ENCODE measurements at places on chromosomes 4 and X.
A peak's percentile ranks its signal among the peaks of the same experiment; 100 is the strongest.

DNA sequence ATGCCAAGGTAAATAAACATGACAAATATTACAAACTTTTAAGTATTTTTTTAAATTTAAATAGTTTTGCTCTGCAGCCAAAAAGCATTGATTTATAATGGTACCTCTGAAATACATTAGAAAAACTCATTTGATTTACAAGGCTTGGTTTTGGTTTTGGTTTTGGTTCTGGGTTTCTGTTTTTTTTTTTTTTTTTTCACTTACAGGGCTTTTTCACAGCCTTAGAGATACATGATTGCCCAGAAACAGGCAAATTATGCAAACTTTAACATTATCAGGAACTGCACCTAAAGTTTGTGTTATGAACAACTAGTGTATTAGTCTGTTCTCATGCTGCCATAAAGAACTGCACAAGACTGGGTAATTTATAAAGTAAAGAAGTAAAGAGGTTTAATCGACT lies 196.4 kb upstream of the DDX53 start:
- no peak for DNase-seq

GRCh38 chr4:26687728-26688127 lies 103.8 kb downstream of the TBC1D19 start:
- DNase-seq: no peak

GRCh38 chrX:153924149-153924861 lies 1.8 kb downstream of the ARHGAP4 start:
- peak; percentile 36 for DNase-seq

DNA sequence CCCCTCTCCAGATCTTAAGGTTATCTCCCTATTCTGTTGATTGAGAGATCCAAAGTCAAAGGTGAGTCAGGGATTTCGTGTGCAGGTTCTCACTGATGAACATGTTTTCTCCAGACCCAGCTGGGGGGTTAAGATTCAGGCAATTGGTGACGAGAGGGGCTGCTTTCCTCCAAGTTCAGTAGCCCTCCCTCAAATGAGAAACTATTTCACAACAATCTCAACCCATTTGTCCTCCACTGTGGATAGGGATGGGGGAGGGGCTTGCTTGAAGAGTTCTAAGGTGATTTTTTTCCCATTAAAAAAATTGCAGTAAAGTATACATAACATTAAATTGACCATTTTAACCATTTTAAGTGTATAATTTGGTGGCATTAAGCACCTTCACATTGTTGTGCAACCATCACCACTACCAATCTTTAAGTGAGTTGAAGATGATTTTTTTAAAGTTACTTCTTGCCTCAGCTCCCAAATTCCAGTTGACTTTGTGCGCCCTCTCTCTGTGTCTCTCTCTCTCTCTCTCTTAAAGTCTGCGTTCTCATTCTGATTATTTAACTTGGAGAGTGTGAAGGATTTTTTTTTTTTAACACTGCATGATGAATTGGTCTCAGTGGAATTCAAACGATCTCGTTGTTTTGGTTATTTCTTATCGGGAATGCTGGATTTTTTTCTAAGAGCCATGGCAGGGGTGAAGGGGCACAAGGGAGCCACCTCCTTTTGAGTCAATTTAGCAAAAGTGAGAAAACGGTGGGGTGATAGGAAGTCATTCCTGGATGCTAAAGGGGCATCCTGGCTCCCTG lies 175.9 kb downstream of the SHROOM3 start:
- DNase-seq: no peak

DNA sequence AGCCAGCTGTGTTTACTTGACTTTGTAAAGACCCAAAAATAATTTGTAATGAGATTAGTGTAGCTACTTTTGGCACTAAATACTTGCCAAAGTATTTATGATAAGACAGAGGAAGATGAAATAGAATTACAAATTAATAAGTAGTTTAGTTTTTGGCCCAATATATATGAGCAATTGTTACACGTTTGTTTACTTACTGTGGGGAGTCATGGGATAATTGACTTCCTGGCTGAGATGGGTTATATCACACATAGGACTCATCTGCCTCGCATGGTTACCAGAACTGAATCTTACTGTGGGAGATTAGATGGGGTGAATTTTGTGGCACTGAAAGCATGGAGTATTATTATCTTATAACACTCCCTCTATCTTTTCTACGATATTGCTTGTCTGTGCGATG lies 66.6 kb downstream of the INTS12 start:
- DNase-seq: no peak

GRCh38 chr4:53713296-53713695 lies 122.0 kb upstream of the LNX1 start:
- DNase-seq: no peak

- peak; percentile 45 for DNase-seq
Measured at GRCh38 chrX:134484039-134484438, 24.1 kb downstream of the HPRT1 start.

- no peak for DNase-seq
Measured at GRCh38 chr4:125522992-125523391, 208.2 kb downstream of the FAT4 start.

GRCh38 chrX:132786217-132786616 lies 172.2 kb downstream of the HS6ST2 start:
- no peak for DNase-seq

DNA sequence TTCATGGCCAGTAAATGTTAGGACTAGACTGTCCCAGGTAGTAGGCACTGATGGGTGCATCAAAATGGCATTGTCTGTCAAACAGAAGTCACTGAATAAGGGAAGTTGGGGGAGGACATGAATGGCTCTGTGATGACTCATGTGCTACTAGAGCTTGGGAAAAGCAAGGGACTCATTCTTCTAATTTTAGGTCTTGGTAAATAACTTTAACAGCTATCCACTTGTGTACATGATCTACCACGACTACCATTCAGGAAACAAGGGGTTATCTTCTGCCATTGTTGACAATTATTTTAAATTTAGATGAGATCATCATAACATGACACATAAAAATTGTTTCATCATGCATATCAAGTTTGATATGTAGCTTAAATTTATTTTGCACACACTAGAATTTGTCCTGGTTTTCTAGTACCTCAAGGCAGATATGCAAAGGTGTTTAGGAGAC lies 6.3 kb downstream of the AREG start:
- DNase-seq: no peak

DNA sequence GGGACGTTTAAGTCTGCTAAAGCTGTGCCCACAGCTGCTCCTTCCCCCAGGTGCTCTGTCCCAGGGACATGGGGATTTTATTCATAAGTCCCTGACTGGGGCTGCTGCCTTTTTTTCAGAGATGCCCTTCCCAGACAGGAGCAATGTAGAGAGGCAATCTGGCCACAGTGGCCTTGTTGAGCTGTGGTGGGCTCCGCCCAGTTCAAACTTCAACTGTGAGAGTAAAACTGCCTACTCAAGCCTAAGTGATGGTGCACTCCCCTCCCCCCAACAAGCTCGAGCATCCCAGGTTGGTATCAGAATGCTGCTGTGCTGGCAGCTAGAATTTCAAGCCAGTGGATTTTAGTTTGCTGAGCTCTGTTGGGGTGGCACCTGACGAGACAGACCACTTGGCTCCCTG lies 1371.4 kb downstream of the ADGRL3 start:
- DNase-seq: no peak

- DNase-seq: no peak
Measured at GRCh38 chrX:118751950-118752783, 24.8 kb downstream of the IL13RA1 start.

DNA sequence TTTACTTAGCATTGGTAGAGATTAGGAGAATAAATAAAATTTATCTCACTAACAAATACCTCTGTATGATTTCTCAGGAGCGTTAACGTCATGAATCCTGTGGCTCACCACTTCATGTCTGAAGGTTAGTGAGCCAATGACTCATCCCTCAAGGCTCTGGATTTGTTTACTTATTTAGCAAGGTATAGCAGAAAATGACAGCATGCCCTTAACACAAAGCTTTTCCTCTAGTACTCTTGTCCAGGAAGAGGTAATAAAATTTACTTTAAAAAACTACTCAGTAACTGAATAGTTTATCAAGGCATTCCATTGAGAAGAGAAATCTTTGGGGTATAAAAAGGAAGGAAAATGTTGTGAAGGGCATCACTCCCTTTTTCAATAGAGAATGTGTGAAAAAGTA lies 823.8 kb downstream of the CCSER1 start:
- DNase-seq: no peak

DNA sequence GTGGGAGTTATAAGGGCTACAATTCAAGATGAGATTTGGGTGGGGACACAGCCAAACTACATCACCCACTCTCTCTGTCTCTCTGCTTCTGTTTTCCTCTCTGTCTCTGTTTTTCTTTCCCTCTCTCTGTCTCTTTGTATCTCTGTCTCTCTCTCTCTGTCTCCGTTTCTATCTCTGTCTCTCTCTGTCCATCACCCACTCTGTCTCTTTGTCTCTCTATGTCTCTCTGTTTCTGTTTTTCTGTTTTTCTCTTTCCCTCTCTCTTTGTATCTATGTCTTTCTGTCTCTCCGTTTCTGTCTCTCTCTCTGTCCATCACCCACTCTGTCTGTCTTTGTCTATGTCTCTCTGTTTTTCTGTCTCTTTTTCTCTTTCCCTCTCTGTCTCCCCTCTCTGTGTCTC lies 25.3 kb downstream of the IL3RA start:
- DNase-seq: no peak

DNA sequence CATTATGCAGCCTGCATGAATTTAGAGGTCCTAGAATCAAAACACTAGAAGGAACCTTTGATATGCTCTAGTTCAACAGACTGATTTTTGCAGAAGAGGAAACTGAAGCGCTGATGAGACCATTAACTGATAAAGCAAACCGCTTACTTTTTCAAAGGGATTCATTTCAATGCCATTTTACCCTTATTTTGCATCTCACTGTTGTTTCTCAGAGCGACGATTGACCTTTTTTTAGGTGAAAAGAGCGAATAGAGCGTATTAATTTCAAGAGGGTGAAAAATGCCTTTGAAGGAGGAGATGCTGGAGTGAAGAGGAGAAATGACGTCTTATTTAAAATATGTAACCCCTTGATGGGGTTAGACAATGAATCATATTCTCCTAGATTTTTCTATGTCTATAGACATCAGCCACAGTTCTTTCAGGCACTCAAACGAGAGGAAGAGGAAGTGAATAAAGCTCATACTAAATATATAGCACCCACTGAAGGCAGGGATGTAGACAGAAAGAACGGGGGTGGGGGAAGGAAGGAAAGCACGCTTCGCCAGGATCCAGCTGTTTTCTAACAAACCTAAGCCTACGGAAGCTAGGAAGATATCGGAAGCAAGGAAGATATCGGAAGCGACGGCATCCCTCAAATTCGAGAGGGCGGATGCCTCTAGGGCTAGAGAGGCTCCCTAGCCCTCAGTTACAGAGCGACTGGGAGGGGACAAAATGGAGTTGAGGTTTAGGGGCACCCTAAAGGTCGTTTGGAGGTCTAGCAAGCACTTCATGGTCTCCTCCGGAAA lies 848 bp downstream of the ACSL4 start:
- DNase-seq: peak; percentile 33

GRCh38 chr4:78056265-78057129 lies 626 bp upstream of the FRAS1 start:
- DNase-seq: no peak

GRCh38 chr4:6123976-6124375 lies 76.4 kb downstream of the JAKMIP1 start:
- DNase-seq: no peak

- no peak for DNase-seq
Measured at GRCh38 chrX:104254442-104255115, at the start of gene ESX1. Gene ESX1, minus strand, starts transcription at chrX:104254933. Its CDS starts 84 bp downstream, at chrX:104254849.

DNA sequence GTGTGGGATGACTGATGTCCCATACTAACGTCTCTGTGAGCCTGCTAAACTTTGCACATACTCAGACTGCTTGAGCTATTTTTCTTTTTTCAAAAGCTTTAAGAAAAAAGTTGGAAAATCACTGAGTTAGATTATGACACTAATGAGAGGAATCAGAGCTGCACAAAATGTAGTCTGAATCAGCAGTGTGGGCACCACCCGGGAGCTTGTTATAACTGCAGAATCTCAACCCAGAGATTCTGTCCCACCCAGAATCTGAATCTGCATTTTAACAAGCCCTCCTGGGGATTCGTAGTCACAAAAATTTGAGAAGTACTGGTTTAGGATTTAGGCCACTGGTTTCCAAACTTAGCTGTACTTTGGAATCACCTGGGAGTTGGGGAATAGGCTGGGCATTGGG lies 102.1 kb upstream of the MID1IP1 start:
- no peak for DNase-seq

DNA sequence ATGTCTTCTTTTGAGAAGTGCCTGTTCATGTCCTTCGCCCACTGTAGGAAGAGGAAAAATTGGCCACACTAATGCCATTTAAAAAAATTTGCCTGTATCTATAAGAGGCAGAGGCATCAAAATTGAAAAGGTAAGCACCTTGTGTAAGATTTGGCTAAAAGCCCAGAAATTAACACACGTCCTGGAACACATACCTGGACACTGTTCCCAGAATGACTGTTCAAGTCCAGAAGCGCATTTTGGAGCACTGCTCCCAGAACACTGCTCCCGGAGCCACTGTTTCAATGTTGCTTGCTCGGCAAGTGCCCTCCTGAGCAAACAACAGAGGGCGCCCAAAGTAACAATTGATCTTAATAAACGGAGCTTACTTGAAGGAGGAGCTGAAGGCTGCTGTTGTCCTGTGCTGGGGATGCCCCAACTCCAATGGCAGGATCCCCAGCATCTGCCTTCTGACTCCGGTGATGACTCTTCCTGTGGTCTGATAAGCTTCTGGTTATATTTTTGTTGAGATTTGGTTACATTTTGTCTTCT lies 1958.6 kb downstream of the C4orf33 start:
- no peak for DNase-seq

DNA sequence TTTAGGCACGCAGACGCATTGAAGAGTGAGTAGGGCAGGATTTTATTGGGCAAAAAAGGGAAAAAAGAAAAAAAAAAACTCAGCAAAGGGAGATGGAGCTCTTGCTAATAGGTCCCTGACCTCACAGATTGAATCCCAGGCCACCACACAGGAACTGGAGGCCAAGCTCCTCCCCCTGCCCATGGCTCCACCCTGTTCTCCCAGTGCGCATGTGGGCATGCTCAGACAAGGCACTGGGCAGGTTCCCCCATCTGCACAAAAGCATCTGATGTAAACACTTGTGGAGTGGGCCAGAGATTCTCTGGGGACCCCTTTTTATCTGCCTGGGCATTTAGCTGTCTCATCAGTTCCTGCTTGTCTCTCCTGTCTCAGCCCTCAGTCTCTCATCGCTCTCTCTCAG lies 9.5 kb downstream of the FRMD7 start:
- no peak for DNase-seq

GRCh38 chr4:118942465-118942864 lies 53.8 kb downstream of the SYNPO2 start:
- no peak for DNase-seq

- peak; percentile 39 for DNase-seq
Measured at GRCh38 chr4:169566021-169566818, 46.2 kb downstream of the NEK1 start.

GRCh38 chr4:145709843-145710242 lies 29.9 kb downstream of the C4orf51 start:
- no peak for DNase-seq

GRCh38 chr4:189176002-189176401 lies 764.7 kb upstream of the FRG1 start:
- no peak for DNase-seq

GRCh38 chr4:185755451-185755850 lies 56.5 kb downstream of the SORBS2 start:
- no peak for DNase-seq

DNA sequence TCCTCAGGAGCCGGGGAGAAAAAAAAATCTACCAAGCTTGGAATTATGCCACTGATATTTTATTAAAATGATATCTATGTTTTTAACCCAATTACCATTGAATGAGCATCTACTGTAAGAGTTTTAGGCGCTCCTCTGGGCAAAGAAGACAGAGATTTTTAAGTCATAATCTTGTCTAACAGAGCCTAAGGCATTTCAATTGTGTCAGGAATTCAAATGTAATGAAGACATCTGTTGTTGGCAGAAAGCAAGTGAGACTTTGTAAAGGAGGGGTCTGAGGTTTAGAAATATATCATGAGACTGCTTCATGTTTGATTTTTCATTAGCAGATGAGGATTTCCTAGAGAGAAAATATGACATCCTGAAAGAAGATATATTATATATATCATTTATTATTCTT lies 1158.1 kb downstream of the FSTL5 start:
- DNase-seq: no peak

Measured in CD4-positive, alpha-beta T cell treated with Interleukin-4 for 4 hours (primary cell).